Stimulated activated CD4-positive, alpha-beta T cell treated with anti-CD3 and anti-CD28 coated beads, Interleukin-12 subunit alpha, Interleukin-12 subunit beta, amount 100 ng/mL, for 24 hours (primary cell): ENCODE measurements at places on chromosomes 11 and 22.

- DNase-seq, result no peak
Measured at GRCh38 chr11:95451682-95452081, 220.7 kb upstream of the SESN3 start.

DNA sequence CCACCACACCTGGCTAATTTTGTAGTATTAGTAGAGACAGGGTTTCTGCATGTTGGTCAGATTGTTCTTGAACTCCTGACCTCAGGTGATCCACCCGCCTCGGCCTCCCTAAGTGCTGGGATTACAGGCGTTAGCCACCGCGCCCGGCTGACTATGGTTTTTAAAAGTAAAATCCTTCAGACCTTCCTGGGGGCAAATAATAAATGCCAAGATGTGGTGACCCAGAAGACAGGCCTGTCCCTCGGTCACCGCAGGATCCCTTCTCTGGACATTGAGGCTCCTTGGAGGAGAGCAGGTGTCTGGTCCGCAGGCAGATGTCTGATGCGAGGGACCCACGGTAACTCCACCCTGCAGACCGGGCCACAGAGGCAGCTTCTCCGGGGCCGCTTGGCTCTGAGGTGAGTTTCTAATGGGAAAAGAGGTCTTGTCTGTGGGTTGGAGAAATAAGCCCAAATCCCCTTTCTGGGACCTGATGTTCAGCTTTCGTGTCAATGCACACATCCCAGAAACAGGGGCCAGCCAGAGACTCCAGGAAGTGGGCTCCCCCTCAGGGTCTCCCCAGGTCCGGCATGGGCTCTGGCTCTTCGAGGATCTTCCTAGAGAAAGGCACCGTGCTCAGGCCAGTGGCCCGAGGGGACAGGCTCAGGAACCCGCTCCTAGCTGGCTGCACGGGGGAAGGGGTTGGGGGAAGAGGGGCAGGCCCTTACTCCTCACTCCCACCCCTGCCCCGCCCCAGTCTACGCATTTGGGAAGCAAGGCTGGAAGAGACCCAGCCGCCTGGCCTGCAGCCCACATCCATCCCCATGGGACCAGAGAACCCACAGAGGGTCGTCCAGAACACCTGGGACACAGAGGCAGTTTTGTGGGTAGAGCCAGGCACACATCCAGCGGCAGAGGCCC, 100.6 kb downstream of the WNT7B start:
- DNase-seq, result no peak

GRCh38 chr22:45917146-45917545, 59.8 kb downstream of the WNT7B start:
- DNase-seq, result no peak

DNA sequence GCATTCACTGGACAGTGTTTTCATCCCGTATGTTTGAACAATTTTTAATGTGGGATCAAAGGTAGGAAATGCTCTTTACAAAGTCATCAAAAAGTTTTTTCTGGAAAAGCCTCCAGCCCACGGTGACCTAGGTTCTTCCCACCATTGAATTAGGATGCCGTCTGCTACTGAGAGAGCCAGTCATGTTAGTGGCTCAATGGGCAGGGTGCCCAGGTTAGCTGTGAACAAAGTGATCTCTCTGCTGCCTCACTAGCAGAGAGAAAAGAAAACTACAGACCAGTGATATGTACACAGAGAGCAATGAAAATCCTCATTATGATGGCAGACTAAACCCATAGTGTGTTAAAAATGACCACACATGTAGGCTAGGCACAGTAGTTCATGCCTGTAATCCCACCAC, 32.4 kb downstream of the KCNQ1 start:
- no peak for DNase-seq

GRCh38 chr22:42611051-42611450, 3.6 kb downstream of the POLDIP3 start:
- DNase-seq, result no peak

DNA sequence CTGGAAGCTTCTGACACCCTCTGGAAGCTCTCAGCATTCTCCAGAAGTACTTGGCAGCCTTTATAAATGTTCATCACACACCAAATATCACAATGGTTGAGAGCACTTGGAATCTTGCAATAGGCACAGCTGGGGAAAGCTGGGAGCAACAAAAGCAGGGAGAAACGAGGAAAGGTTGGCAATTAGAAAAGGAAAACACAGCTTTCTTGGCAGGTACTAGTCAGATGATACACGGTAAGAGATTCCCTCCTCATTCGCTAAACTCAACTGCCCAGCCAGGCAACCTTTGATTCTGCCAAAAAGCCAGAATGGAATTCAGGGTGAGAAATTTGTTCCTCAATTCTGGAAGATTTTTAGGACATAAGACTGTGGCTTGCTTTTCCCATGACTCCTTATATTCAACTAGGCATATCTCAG, 576.9 kb upstream of the ANO5 start:
- no peak for DNase-seq

DNA sequence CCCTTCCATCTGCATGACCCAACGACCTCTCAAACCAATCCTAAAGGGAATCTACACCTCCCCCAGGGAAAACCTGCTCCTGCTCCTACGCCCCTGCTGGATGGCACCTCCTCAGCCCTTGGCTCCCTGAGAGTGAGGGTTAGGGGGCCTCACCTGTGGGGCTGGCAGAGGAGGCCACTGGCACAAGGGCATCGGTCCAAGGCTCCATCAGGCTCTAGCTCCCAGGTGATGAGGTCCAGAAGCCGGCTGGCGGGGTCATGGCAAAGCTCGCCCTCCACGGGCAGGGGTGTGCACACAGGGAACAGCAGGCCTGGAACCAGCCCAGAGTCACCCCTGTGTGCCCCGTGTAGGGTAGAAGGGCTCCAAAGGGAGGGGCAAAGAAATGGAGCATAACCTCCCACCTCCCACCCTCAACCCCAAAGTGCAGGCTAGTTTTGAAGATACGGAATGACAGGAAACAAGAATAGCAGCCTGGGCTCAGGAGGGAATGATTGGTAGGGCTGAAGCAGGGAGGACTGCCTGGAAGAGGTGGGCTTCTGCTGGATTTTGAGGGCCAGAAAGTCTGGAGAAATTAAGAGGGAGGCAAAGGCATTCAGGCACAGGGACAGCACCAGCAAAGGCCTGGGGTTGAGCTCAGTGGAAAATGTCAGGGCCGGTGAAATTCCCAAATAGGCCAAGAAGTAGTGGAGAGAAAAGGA, 42.6 kb downstream of the DKK3 start:
- no peak for DNase-seq

- no peak for DNase-seq
Measured at GRCh38 chr22:37917874-37918548, 11.9 kb downstream of the MICALL1 start.
